ENCODE measurements at places on chromosomes 11 and 22.

DNA sequence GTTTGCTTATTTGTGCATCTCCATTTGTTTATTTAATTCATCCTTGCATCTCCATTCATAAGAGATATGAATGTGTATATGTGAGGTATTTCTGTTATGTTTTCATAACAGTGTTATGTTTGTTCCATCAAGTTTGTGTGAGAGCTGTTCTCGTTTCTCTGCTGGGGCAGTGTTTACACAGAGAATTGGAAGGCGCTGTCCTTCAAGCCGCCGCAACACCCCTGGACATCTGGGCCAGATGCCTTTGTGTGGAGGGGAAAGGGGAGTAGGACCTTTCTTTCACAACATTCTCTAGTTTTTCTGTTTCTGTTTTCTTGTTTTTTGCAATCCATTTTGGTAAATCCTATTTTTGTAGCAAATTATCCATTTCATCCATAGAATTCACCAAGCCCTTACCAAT is 7.0 kb upstream of the TM7SF2 start:
- no peak for DNase-seq

DNA sequence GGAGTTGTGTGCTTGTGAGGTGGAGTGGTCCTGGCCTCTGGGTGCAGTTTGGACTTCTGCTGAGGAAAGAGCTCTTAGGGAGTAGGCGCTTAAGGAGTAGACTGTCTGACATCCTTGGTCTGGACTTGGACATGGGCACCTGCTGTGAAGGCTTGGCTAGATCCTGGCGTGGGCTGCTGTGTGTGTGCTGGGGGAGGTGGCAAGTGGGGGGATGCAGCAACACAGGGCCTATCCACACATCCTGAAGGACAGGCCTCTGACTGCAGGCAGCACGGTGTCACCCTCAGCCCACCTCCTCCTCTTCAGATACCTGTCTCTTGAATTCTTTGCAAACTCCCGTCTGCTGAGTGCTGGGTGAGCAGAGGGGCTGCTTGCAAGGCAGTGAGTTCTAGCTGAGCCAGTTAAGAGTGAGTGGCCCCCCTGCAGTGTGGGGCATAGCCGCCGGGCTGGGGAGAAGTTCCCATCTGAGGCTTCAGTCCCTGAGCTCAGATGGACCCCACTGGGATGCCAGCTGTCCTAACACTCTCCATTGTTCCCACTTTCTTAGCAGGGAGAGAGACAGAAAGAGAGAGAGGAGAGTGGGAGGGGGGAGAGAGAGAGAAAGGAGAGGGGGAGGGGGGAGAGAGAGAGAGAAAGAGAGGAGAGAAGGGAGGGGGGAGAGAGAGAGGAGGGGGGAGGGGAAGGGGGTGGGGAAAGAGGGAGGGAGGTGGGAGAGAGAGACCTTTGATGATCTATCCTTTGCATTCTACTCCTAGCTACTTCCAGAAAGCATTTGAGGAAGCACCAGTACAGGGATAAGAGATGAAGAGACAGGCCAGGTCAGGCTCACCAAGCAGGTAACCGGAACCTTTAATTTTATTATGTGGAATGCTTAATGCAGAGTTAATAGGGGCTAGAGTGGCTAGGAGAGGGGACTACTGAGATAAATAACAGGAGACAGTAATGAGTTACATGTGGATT is 12.6 kb downstream of the SOX10 start:
- DNase-seq = no peak

- no peak for DNase-seq
Measured at GRCh38 chr11:18490736-18491485, 35.3 kb downstream of the LDHAL6A start.

DNA sequence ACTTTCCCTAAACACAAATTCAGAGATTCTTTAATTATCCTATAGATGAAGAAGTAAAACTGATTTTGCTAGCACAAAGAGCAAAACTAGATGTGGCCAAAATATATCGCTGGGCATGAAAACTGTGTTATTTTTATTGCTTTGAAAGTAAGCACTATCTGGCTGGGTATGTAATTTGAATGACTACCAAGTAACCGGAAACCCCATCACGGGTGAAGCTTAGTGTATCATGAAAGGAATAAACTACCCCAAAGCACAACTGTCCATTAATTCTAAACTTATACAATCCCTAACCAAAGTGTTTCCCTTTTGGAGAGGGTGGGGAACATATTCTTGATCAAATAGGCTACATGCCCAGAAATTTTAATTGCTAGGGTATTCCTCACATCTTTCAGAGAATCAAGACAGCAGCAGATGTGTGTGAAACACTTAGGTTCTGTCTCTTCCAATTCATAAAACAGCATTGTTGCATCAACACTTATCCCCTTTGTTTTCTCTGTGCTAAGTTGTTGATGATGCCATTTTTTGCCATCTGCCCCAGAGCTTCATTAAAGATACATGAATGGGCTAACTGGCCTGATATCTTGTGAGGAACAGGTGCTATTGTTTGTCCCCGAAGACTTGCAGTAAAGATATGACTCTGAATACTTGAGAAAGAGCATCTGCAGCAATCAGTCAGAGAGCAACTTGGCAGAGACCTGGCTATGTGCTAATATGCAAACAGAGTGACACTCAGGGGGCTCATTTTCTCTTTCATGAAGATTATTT is 238.2 kb downstream of the SOX6 start:
- no peak for DNase-seq

- no peak for DNase-seq
Measured at GRCh38 chr11:120239713-120240640, at the start of gene POU2F3. TSS of gene POU2F3 (plus strand) at chr11:120240140. CDS start at chr11:120240344, 204 bp downstream.
